SK-N-MC (cell line): ENCODE measurements at places on chromosomes 7 and 10.

- DNase-seq: no peak
Observed at GRCh38 chr10:83545901-83546391, 593.4 kb upstream of the GHITM start.

DNA sequence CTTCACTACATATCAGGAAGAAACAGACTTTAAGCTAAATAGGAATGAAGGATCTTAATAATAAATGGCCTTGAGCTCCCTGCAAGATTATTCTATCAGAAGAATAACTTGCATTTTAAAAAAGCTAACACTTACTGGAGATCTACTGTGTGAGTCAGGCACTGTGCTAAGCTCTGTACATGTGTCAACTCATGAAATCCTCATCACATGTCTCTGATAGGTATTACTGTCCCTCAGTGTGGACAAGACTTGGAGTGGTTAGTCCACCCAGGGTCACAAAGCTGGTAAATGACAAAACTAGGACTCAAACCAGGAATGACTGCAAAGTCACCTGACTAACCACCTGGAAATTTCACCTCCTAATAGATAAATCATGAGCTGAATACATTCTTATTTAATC lies 57.1 kb upstream of the KCTD7 start:
- no peak for DNase-seq

- no peak for DNase-seq
Observed at GRCh38 chr10:11058965-11059364, 41.3 kb downstream of the CELF2 start.

GRCh38 chr10:34912771-34913170 lies 97.7 kb upstream of the PARD3 start:
- no peak for DNase-seq

GRCh38 chr7:106372126-106372525 lies 87.3 kb upstream of the NAMPT start:
- DNase-seq: no peak

GRCh38 chr10:86063341-86063740 lies 303.3 kb downstream of the GRID1 start:
- no peak for DNase-seq

DNA sequence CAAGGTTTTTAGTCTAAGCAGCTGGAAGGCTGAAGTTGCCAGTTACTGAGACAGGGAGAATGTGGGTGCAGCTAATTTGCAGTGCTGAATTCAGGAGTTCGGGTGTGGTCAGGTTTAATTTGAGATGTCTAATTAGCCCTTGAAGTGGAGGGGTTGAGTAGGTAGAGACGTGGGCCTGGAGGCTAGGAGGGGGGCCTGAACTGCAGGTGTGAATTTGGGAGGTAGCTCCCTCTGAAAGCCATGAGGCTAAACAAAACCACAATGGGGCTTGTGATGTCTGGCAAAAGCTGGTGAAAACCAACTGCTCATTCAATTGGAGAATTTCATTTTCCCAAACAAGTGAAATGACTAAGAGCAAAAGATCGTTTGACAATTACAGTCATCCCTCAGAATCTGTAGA lies 246.0 kb upstream of the NFE2L3 start:
- no peak for DNase-seq

GRCh38 chr7:80298201-80298600 lies 163.6 kb downstream of the GNAI1 start:
- DNase-seq: no peak

GRCh38 chr7:149620961-149621360 lies 123.4 kb upstream of the ZNF746 start:
- DNase-seq: no peak

DNA sequence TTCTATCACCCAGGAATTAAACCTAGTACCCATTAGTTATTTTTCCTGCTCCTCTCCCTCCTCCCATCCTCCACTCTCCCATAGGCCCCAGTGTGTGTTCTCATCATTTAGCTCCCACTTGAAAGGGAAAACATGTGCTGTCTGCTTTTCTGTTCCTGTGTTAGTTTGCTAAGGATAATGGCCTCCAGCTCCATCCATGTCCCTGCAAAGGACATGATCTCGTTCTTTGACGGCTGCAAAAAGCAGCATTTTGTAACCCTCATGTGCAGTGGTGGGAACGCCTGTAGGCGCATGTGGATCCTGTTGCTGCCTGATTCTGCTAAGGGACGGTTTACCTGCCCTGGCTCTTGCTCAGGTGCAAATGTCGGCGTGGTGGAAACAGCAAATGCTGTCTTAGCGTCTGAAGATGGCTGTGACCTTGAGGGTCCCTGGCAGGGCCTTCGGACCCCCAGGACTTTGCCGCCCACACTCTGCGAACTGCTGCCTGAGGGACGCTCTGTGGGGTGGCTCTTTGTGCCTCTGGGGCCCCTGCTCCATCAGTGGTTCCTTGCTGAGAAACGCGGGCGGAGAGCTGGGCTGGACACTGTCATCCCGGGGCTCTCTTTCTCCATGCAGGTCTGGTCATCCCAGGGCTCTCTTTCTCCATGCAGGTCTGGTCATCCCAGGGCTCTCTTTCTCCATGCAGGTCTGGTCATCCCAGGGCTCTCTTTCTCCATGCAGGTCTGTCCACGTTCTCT lies 5.6 kb upstream of the MTG1 start:
- no peak for DNase-seq

DNA sequence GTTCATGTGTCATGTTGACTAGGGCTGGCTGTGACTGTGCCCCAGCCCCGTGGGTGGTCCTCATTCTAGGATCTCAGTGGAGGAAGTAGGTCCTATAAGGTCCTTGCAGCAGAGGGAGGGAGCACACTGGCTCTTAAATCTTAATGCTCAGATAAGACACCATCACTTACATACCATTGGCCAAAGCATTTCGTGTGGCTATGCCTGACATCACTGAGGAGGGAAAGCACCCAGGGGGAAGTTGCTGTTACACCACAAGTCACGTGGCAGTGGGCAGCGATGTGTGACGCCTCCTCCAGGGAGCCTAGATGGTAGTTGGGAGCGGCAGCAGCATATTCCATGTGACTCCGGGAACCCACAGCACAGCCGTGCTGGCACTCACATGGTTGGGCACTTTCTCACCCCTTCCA lies 224.7 kb upstream of the SH2B2 start:
- no peak for DNase-seq

DNA sequence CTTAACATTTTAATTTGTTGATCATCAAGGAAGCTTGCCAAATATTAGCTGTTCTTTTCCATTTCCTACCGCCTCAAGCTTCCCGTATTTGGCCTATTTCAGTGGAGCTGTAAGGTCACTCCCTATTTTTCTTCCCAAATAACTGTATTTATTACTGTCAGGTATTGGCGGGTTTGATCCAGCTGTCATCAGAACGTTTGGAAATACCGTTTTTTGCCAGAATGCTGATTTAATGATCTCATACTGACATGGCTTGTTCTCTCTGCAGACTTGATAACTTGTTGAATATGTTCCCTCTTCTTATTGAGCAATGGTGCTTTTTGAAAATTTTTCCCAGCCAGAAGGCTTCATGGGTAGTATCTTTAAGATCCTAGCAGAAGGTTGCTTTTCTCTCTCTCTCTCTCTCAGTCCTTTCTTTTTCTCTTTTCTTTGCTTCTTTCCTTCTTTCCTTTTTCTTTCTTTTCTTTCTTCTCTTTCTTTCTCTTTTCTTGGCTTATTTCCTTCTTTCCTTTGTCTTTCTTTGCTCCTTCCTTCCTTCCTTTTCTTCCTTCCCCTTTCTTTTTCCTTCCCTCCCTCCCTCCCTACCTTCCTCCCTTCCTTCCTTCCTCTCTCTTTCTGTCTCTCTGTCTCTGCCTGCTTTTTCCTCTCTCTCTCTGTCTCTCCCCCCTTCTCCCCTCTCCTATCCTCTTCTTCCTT lies 42.1 kb downstream of the CUX1 start:
- no peak for DNase-seq

DNA sequence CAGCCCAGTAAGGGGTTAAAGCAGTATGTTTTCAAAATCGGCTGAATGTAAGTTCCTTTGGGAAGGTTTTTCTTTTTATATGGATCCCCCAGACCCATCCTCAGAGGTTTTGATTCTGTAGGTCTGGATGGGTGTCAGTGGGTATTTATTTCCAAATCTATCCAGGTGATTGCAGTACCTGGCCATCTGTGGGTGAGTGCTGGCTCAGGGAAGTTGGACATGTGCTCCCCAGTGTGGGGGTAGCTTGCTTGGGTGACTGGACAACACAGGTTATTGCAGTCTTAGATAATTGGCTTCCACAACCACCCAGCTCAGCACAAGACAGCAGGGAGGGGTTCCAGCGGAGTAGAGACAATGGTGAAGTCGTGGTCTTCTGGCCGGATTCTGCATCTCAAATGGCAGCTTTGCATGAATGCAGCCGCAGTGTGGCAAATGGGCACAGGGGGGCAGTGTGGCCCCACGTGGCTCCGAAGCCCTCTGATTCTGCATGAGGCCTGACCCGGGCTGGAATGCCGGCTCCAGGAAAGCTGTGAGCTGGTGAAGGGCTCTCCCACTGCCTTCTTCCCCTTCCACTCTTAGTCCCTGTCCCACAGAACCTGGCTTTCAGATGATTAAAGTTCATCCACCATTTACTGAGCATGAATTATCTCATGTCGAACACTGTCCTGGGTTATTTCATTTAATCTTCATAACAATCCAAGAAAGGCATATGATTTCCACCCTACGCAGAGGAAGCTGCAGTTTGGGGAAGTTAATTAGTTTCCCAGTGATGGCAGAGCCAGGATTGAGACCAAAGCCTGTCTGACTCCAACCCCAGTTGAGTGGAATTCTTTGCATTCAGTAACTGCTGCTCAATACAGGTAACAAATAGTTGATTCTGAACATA lies 64.5 kb upstream of the SYPL1 start:
- DNase-seq: no peak

DNA sequence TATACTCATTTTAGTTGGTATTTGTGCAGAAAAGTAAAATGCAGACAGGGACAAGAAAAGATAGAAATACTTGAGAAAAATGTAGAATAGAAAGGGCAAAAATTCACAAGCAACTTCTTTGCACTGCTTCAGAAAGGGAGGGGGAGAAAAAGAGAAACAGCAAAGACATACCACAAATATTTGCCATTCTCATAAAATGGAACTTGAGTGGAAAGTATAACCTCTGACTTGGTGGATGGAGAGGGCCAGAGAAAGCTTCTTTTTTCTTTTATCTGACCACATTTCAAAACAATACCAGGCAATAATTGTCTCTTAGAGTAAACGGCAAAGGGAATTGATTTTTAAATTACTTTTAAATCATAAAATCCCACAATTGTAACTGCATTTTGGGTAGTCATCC lies 35.8 kb upstream of the TRUB1 start:
- DNase-seq: no peak

DNA sequence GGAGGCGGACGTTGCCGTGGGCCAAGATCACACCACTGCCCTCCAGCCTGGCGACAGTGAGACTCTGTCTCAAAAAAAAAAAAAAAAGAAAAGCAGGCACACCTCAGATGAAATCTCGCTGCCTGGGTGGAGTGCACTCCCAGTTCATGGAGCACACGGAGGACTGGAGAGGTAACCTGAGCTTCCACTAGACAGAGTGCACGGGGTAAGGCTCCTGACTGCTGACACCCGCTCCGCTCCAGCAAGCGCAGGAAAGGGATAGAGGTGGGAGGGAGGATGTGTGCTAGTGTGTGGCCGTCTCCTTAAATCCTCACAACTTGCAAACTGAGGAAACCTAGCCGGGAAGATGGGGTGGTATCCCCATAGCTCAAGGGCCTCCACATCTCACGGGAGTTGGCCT lies 50.8 kb downstream of the FAM53B start:
- DNase-seq: no peak

GRCh38 chr7:4042402-4043045 lies 639.6 kb upstream of the FOXK1 start:
- DNase-seq: no peak

- DNase-seq: no peak
Observed at GRCh38 chr10:92720831-92721165, 31.0 kb downstream of the HHEX start.

DNA sequence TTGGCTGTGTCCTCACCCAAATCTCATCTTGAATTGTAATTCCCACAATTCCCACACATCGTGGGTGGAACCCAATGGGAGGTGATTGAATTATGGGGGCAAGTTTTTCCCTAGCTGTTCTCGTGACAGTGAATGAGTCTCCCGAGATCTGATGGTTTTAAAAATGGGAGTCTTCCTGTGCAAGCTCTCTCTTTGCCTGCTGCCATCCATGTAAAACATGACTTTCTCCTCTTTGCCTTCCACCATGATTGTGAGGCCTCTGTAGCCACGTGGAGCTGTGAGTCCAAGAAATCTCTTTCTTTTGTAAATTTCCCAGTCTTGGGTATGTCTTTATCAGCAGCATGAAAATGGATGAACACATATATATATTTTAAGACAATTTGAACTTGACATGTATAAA lies 285.4 kb downstream of the BAMBI start:
- no peak for DNase-seq

- no peak for DNase-seq
Observed at GRCh38 chr10:91036807-91037411, 116.0 kb upstream of the ANKRD1 start.

DNA sequence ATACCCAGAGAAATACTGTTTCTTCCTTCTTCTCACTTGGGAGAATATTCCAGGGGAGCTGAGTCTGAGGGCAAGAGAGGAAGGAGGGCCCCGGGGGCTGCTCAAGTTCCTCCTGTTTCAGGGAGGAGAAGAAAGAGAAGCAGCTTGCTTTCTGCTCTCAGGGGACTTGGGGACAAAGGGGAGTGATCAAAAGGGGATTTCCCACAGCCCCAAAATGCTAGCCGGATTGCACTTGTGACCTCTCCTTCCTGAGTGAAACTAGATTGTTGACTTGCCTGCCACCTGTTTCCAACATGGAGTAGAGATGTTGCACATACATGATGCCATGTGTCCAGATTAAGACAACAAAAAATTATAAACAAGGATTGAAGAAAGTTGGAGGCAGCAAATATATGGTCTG lies 28.7 kb upstream of the PDCD4 start:
- no peak for DNase-seq

GRCh38 chr7:123480107-123480506 lies 54.3 kb downstream of the IQUB start:
- DNase-seq: no peak

GRCh38 chr10:129899276-129900130 lies 64.6 kb downstream of the EBF3 start:
- DNase-seq: no peak

DNA sequence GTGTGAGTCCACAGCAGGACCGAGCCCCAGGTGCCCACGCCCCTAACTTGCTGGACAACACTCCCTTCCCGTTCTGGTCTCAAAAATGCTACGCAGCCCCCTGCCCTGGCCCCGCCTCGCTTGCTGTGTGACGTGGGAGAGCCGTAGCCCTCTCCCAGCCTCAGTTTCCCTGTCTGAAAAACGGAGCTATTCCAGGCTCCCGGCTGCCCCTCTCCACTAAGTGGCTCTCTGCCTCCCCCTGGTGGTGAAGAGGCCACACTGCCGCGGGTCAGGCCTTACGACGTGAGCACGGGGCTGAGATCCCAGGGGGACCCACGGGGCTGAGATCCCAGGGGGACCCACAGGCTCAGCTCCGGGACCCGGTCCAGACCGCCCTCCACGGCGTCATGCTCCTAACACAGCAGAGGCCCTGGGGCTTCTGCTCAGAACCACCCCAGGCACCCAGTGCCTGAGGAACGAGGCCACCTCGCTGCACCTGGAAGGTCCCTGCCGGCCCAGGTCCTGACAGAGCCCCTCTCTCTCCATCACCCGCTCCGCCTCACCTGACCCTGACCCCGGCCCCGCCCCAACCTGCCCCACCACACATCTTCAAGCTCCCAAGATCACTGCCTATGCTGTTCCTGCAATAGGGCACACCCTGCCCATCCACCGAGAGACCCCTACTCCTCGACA lies 26.7 kb downstream of the MICALL2 start:
- DNase-seq: no peak
